Activated T-helper 2 cell treated with anti-CD3 and anti-CD28 coated beads, Interferon-gamma antibody, Interleukin-2, Interleukin-4, amounts not matched to agents 10 μg/mL and 5 μg/mL and 100 μg/mL, durations not matched to agents 14 hours and 24 hours and 36 hours (primary cell): ENCODE measurements at places on chromosomes 13 and 19. TPM values are rescaled to one million over a fixed set of nuclear protein-coding genes. Genes with fewer than 3 reads are reported as not detected.

Gene LHB
- total RNA-seq = 0.41 TPM in 1 of 2 replicates, not detected in the other

DNA sequence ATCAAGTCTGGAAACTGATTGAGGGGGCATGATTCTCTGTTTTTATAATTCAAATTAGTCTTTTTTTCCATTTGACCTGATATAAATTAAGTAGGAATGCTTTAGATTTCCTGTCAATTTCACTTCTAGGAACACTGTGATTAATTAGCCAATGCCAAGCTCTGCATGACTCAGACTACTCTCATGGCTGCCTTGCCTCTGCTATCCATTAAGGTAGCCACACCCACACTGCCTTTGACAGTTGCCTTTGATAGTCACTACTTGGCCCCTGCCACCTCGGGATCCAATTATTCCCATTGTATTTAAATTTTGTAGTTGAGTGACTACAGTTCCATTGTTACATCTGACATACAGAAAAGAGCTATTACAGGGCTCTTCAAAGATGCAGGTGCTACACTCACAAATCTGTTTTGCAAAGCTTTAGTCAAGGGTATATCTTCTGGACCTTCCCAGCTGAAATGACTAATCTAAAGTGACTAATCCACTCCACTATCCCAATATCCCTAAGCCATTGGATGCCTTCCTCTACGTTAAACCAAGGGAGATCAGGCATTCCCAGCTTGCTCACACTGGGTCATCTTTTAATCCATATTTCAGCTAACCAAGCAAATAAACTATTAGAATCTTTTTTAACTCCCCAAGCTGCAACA, 1193.1 kb upstream of the MIR17HG start:
- H3K27ac ChIP-seq = no peak overlapping the region
- no peaks in the 10 kb centered on the region for H3K27me3 ChIP-seq
- H3K4me3 ChIP-seq = no peak overlapping the region
- no peaks in the 10 kb centered on the region for H3K36me3 ChIP-seq
- DNase-seq = no peak

DNA sequence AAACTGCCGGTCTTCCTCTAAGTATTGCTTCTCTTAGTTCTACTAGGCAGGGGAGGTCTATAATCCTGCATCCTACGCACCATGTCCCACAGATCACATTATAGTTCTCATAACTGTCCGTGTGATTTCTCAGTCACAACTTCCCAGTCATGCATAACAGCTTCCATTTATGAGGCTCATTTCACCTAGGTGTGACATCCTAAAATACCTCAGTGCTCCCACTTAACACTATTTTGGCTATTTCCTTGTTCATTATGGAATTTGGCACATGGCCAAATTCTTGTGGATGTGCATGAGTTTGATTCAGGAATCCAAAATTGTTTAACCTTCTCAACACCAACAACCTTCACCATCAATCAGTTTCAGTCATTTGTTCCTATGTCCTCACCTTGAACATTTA, 989.9 kb downstream of the OLFM4 start:
- DNase-seq = no peak
- no peaks in the 10 kb centered on the region for H3K4me1 ChIP-seq
- no peak overlapping the region for H3K4me3 ChIP-seq
- no peak overlapping the region for H3K27ac ChIP-seq
- no peaks in the 10 kb centered on the region for H3K36me3 ChIP-seq
- H3K27me3 ChIP-seq = no peaks in the 10 kb centered on the region

DNA sequence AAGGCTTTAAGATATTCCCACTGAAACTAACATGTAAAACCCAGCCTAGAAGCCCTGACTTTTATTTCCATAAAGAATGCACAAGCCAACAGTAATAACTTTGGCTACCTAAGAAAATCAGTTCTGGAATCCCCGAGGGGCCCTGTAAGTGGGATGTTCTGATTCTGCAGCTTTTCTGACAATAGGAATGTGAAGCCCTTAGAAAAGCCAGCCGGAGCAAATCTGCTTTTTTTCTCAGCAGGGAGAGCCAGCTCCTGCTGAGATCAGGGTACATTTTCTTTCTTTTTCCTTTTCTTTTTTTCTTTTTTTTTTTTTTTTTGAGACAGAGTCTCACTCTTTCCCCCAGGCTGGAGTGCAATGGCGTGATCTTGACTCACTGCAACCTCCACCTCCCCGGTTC, 8.0 kb upstream of the GARRE1 start:
- no peak overlapping the region for H3K27ac ChIP-seq
- no peak overlapping the region for H3K4me3 ChIP-seq
- DNase-seq = no peak

DNA sequence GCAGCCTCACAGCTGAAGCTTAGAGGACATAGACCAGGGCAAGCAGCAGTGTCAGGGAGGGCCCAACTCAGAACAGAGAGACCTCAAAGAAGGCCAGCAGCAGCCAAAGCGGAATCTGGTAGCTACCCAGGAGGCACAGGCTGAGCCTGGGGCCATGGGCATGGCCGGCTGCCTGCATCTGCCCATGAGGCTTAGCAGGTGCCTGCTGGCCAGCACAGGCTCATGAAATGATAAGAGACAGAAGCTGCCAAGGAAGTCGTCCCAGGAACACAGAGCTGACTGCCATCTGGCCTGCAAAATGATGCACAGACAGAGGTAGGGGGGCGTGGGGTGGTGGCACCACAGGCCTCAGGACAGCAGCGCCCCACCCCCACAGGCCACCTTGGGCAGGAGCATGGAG, 29.2 kb downstream of the TUBA3C start:
- H3K27ac ChIP-seq = no peak overlapping the region
- DNase-seq = no peak
- no peak overlapping the region for H3K4me3 ChIP-seq
- H3K4me1 ChIP-seq = no peaks in the 10 kb centered on the region
- no peaks in the 10 kb centered on the region for H3K27me3 ChIP-seq

DNA sequence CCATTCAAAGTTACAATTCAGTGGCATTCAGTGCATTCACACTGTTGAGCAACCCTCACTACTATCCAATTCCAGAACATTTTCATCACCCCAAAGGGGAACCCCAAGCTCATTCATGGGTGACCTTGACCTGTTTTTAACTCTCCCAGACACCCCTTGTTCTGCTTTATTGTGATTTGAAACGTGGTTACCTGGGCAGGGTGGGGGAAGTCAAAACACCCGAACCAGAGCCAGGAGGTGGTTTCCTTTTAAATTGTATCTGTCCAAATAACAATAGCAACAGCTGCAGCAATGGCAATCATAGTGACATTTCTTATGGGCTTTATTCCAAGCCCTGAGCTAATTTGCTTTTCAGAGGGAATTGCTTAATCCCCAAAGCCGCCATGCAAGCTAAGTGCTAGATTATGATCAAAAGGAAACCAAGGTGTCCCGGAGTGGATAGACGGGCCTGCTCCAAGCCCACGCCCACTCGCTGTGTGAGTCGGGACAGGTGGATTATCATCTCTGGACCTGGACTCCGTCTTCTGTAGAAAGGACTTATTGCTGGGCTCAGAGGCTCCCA, 6.1 kb downstream of the PTGIR start:
- peak overlapping the region; percentile 92 for H3K4me3 ChIP-seq
- peaks cover 63% of the 10 kb centered on the region for H3K36me3 ChIP-seq
- peaks cover 64% of the 10 kb centered on the region for H3K4me1 ChIP-seq
- no peaks in the 10 kb centered on the region for H3K27me3 ChIP-seq

GRCh38 chr19:54431255-54431838, 16.1 kb downstream of the TTYH1 start:
- peaks cover 5% of the 10 kb centered on the region for H3K4me1 ChIP-seq
- no peak overlapping the region for H3K27ac ChIP-seq
- H3K4me3 ChIP-seq = peak overlapping the region; percentile 42
- no peaks in the 10 kb centered on the region for H3K36me3 ChIP-seq
- DNase-seq = no peak

- peaks cover 11% of the 10 kb centered on the region for H3K4me1 ChIP-seq
- H3K4me3 ChIP-seq = no peak overlapping the region
- H3K27ac ChIP-seq = no peak overlapping the region
- H3K27me3 ChIP-seq = no peaks in the 10 kb centered on the region
- peaks cover 68% of the 10 kb centered on the region for H3K36me3 ChIP-seq
- DNase-seq = no peak
Measured at GRCh38 chr13:28286263-28286662, 147.9 kb downstream of the PAN3 start.

- no peak overlapping the region for H3K27ac ChIP-seq
- no peaks in the 10 kb centered on the region for H3K36me3 ChIP-seq
- no peak overlapping the region for H3K4me3 ChIP-seq
- peaks cover 8% of the 10 kb centered on the region for H3K4me1 ChIP-seq
- DNase-seq = no peak
- H3K27me3 ChIP-seq = peaks cover 9% of the 10 kb centered on the region
Measured at GRCh38 chr19:11200015-11200574, 2.8 kb upstream of the KANK2 start.

- no peak for DNase-seq
- H3K4me1 ChIP-seq = peaks cover 3% of the 10 kb centered on the region
- H3K4me3 ChIP-seq = no peak overlapping the region
- peaks cover 5% of the 10 kb centered on the region for H3K27me3 ChIP-seq
- H3K36me3 ChIP-seq = no peaks in the 10 kb centered on the region
Measured at GRCh38 chr13:27465611-27466010, 15.2 kb upstream of the MTIF3 start.
